Right forelimb (tissue), 1 donor: ENCODE measurements at places on chromosomes 2 and 18.

DNA sequence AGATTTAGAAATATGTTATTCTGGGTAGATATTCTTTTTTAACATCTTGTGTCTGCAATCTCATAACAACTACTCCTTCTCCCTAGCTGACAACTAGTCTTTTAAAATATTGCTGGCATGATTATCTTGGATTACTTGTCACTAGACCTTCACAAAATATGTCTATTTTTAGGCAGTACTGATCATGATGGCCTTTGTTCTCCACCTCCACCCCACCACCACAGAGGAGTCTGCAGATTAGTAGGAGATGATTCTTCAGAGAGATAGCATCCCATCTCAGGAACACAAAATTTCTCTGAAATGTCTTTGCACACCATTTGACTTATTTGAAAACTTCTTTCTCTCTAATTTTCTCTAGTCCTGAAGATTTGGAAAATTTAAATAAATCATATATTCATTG, 338.1 kb upstream of the SPHKAP start:
- DNase-seq, result no peak

GRCh38 chr18:34709750-34710441, at the start of gene DTNA:
Gene DTNA, plus strand, starts transcription at chr18:34710298. Its CDS starts 45,679 bp downstream, at chr18:34755977.
- no peak for DNase-seq

GRCh38 chr2:144496092-144496976, 23.6 kb downstream of the ZEB2 start:
- no peak for DNase-seq

- DNase-seq, result no peak
Observed at GRCh38 chr18:12422936-12423335, 15.2 kb downstream of the PRELID3A start.

GRCh38 chr2:135744760-135745314, 3.2 kb downstream of the UBXN4 start:
- no peak for DNase-seq

DNA sequence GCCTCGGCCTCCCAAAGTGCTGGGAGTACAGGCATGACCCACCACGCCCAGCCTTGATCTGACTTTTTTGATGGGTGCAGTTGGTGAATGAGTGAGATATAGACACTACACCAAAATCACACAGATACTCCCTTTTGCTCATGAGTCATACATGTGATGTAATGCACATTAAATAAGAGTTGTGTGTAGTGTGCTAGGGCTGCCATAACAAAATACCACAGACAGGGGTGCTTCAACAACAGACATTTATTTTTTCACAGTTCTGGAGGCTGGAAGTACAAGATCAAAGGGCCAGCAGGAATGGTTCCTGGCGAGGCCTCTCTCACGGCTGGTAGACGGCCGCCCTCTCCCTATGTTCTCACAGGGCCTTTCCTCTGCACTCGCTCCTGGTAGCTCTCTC, 46.6 kb downstream of the GBX2 start:
- DNase-seq, result no peak

DNA sequence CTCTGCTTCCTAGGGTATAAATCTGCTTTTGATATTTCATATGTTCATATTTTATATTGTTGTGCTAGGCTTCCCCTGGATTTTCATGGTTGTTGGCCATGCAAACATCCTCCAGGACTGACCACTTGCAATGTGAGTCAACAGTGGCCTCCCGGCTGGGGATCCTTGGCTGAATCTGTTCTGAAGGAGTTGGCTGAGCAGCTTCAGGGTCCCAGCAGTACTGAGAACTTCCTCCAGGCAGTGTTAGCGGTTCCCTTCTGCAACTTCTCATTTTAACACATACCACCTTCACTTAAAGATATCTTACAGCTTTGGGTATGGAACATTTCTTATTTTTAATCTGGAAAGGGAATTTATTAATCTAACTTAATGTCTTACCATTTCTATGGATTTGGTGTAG, 122.1 kb downstream of the DTNB start:
- DNase-seq, result no peak
